ENCODE measurements at places on chromosomes 5 and 9.

- no peak for DNase-seq
Observed at GRCh38 chr9:78552802-78553201, 255.9 kb downstream of the PSAT1 start.

GRCh38 chr9:68497629-68498028, 43.1 kb downstream of the TMEM252 start:
- no peak for DNase-seq

- DNase-seq, result no peak
Observed at GRCh38 chr5:109299557-109299956, 110.2 kb downstream of the PJA2 start.

- no peak for DNase-seq
Observed at GRCh38 chr5:143759396-143760130, 52.4 kb upstream of the HMHB1 start.

GRCh38 chr5:38317868-38318267, 59.5 kb downstream of the EGFLAM start:
- DNase-seq, result no peak

DNA sequence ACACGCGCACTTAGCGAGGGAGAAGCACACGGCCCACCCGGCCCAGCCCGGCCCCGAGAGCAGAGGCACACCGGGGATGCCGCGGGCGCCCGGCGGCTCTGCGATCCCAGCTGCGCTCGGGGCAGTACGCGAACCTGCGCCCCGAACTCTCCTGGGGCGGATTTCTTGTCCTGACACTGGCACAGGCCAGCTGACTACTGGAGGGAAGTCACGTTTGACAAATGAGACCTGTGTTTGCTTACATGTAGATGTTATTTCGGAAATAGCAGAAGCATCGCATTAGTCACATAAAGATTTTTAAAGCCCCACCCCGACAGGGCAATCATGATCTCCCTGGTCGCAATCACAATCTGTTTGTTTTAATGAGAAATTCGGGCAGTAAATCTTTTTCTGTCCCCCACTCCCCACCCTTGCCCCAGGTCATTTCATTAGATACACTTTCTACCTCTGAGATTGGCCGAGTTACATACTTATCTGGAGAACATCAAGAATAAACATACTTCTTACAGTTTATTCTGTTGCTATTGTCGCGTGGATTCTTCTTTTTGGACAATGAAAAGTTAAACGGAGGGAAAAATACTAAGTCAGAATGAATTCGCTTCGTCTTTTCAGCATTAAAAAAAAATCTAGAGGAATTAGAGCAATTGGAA, 518.9 kb downstream of the CTNND2 start:
- peak; percentile 46 for DNase-seq
